ENCODE measurements at places on chromosomes 2 and 18. TPM values are rescaled to one million over a fixed set of nuclear protein-coding genes. Genes with fewer than 3 reads are reported as not detected.
A peak's percentile ranks its signal among the peaks of the same experiment; 100 is the strongest.

DNA sequence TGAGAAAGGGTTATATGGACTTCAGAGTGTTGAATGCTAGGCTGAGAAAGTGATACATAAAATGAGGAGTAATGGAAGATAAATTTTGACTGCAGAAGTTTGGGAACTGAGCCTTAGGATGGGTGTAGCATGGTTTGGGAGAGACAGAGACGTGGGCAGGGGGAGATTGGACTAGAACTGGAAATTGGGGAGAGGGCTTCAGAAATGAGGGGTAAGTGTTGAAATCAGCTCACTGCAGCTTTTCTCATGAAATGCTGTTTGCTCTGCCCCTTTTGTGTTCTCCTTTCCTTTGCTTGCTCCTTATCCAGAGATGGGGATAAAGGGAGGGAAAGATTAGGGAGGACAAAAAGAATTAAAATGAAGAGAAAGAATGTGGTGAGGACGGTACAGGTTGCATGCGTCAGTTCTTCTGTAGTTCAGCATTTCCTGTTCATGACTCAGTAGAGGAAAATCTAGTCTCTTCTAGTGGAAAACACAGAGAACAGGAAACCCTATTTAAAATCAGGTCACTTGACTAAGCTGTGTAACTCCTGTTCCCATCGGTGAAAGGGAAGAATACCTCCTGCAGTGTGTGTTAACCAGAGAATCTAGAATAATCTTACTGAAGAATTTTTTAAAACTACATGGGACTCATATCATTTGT is 105.6 kb downstream of the CRIM1 start:
- H3K27ac ChIP-seq = no peak overlapping the region
- H3K4me3 ChIP-seq = no peak overlapping the region
- no peaks in the 10 kb centered on the region for H3K27me3 ChIP-seq
- peak; percentile 24 for DNase-seq
- H3K36me3 ChIP-seq = no peaks in the 10 kb centered on the region

GRCh38 chr2:205060269-205060668 is 515.0 kb downstream of the PARD3B start:
- no peaks in the 10 kb centered on the region for H3K27me3 ChIP-seq
- no peaks in the 10 kb centered on the region for H3K36me3 ChIP-seq
- H3K27ac ChIP-seq = no peak overlapping the region
- no peak for DNase-seq

DNA sequence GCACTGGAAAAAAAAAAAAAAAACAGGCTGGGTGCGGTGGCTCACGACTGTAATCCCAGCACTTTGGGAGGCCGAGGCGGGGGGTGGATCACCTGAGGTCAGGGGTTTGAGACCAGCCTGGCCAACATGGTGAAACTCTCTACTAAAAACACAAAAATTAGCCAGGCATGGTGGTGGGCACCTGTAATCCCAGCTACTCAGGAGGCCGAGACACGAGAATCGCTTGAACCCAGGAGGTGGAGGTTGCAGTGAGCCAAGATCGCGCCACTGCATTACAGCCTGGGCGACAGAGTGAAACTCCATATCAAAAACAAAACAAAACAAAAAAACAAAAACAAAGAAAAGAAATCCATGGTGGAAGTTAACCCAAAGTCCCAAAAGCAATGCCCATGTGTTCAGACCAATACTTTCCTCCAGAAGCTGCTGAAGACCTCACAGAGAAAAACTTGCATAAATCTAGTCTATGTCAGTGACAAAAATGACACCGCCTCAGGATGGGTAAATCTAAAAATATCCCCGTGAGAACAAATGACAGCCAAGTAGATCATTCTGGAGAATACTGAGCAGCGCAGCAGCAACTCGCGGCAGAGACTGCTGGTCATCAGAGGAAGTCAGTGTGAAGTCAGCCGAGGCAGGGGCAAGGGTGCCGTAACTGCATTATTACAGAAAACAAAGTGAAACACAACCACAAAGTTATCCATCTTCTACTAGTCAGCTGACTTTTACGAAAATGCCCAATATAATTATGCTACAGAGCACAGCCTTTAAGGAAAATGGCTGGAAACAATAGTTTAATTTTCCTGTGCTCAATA is 41.0 kb downstream of the LPIN2 start:
- DNase-seq = no peak
- no peaks in the 10 kb centered on the region for H3K27me3 ChIP-seq

- H3K36me3 ChIP-seq = no peaks in the 10 kb centered on the region
- H3K27me3 ChIP-seq = no peaks in the 10 kb centered on the region
- no peak overlapping the region for H3K4me3 ChIP-seq
- H3K27ac ChIP-seq = no peak overlapping the region
Measured at GRCh38 chr2:198127627-198128026, 323.2 kb downstream of the PLCL1 start.

- DNase-seq = no peak
- H3K36me3 ChIP-seq = no peaks in the 10 kb centered on the region
- H3K27ac ChIP-seq = no peak overlapping the region
- no peaks in the 10 kb centered on the region for H3K27me3 ChIP-seq
Measured at GRCh38 chr2:97712693-97713295, 582 bp upstream of the ZAP70 start.

- DNase-seq = no peak
- no peak overlapping the region for H3K27ac ChIP-seq
- H3K27me3 ChIP-seq = 0 out of 2 replicates have a peak, but pooled peaks cover 3% of the 10 kb centered on the region
- no peaks in the 10 kb centered on the region for H3K36me3 ChIP-seq
- H3K4me1 ChIP-seq = peaks cover 6% of the 10 kb centered on the region
Measured at GRCh38 chr2:152485954-152486736, 151.2 kb downstream of the FMNL2 start.

DNA sequence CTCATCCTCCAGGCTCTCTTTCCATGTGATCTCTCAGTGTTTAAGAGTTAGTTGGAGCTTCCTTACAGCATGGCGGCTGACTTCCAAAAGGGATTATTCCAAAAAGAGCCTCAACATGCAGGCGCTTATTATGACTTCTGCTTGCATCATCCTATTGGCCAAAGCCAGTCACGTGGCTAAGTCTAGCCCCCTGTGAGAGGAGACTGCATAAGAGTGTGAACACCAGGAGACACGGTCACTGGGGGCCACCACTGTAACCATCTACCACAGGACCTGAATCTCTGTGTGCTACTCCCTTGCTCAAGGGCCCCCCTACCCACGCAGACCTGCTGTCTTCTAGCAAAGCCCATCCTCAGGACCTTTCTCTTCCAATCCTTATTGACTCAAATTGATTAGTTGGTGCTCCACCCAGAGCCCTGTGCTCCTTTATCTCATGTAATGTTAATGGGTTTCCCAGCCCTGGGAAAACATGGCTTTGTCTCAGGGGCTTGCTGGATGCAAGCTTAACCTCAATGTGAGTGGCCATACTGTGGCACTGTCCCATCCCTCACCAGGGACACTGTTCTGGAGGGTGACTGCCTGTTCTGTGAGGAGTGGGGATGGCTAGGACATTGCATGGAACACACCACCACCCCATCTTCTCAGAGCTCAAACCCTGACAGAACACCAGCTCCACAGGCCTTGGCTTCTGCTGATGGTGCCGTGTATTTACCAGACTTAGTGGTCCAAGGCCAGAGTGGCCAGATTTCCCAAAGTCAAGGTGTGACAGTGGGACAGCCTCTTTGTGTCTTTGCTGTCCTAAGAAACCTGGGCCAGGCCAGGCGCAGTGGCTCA is 4.2 kb downstream of the IL1RN start:
- 0 out of 2 replicates have a peak, but pooled peaks cover 2% of the 10 kb centered on the region for H3K27me3 ChIP-seq
- no peaks in the 10 kb centered on the region for H3K4me1 ChIP-seq
- DNase-seq = no peak
- no peaks in the 10 kb centered on the region for H3K36me3 ChIP-seq
- H3K4me3 ChIP-seq = no peak overlapping the region
- no peak overlapping the region for H3K27ac ChIP-seq

GRCh38 chr2:234252772-234253171 is 202.3 kb downstream of the SPP2 start:
- H3K27me3 ChIP-seq = no peaks in the 10 kb centered on the region
- DNase-seq = no peak
- H3K4me1 ChIP-seq = no peaks in the 10 kb centered on the region
- no peak overlapping the region for H3K4me3 ChIP-seq
- H3K36me3 ChIP-seq = no peaks in the 10 kb centered on the region

GRCh38 chr2:65576861-65577601 is 144.6 kb upstream of the SPRED2 start:
- no peaks in the 10 kb centered on the region for H3K4me1 ChIP-seq
- no peak overlapping the region for H3K27ac ChIP-seq
- DNase-seq = no peak
- H3K36me3 ChIP-seq = no peaks in the 10 kb centered on the region
- H3K4me3 ChIP-seq = no peak overlapping the region
- no peaks in the 10 kb centered on the region for H3K27me3 ChIP-seq

- H3K27me3 ChIP-seq = no peaks in the 10 kb centered on the region
- no peak overlapping the region for H3K4me3 ChIP-seq
- H3K27ac ChIP-seq = no peak overlapping the region
- no peaks in the 10 kb centered on the region for H3K36me3 ChIP-seq
- DNase-seq = no peak
Measured at GRCh38 chr2:88919087-88919738, 227.7 kb downstream of the RPIA start.

- H3K4me3 ChIP-seq = no peak overlapping the region
- DNase-seq = no peak
- H3K27ac ChIP-seq = no peak overlapping the region
- H3K27me3 ChIP-seq = no peaks in the 10 kb centered on the region
- H3K36me3 ChIP-seq = no peaks in the 10 kb centered on the region
- H3K4me1 ChIP-seq = no peaks in the 10 kb centered on the region
Measured at GRCh38 chr2:207427986-207428385, 101.8 kb upstream of the CREB1 start.

DNA sequence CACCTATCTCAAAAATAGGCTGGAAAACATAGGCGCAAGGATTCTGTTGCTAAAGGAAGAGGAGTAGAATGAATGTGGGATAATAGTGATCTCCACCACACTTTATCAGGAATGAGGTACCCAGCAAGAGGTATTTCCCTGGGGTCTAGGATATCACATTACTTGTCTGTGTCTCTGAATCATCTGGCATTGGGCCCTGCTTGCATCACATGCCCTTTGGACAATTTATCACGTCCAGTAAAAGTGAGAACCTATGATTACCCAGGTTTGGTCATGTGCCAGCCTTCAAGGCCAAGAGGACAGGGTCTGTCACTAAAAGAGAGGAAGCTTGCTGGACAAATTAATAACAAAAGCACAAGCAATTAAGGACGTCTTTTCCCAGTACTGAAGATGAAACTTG is 11.4 kb upstream of the TRAPPC8 start:
- H3K4me1 ChIP-seq = 0 out of 2 replicates have a peak, but pooled peaks cover 4% of the 10 kb centered on the region
- no peaks in the 10 kb centered on the region for H3K27me3 ChIP-seq
- H3K27ac ChIP-seq = no peak overlapping the region
- no peaks in the 10 kb centered on the region for H3K36me3 ChIP-seq

GRCh38 chr18:62420513-62421209 is 95.6 kb downstream of the TNFRSF11A start:
- no peaks in the 10 kb centered on the region for H3K27me3 ChIP-seq
- peak overlapping the region; percentile 27 for H3K4me3 ChIP-seq
- H3K36me3 ChIP-seq = no peaks in the 10 kb centered on the region

DNA sequence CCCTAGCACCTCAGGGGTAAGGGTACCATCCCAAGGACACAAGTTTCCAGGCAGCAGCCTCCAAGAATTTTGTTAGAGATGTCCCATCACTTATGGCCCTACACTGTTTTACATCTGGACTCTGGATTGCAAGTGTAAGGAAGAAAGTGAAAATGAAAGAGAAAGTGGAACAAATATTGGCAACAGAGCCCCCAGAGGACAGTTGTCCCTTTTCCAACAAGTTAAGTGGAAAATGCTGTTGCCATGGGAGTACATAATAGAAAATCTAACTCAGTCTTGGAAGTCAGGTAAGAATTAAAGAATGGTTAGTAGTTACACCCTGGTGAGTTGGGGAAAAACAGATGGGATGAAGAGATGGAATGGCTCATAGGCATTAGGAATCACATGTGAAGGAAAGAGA is 50.6 kb downstream of the TTC21B start:
- H3K4me3 ChIP-seq = no peak overlapping the region
- peaks cover 4% of the 10 kb centered on the region for H3K4me1 ChIP-seq
- H3K36me3 ChIP-seq = peaks cover 59% of the 10 kb centered on the region
- H3K27me3 ChIP-seq = no peaks in the 10 kb centered on the region
- H3K27ac ChIP-seq = no peak overlapping the region
- DNase-seq = no peak

- no peaks in the 10 kb centered on the region for H3K4me1 ChIP-seq
- no peaks in the 10 kb centered on the region for H3K27me3 ChIP-seq
- no peak for DNase-seq
- no peak overlapping the region for H3K27ac ChIP-seq
- H3K36me3 ChIP-seq = no peaks in the 10 kb centered on the region
Measured at GRCh38 chr2:75276093-75277029, 77.0 kb upstream of the TACR1 start.

GRCh38 chr2:224807153-224807964 is 91.2 kb upstream of the CCDC195 start:
- no peaks in the 10 kb centered on the region for H3K36me3 ChIP-seq
- H3K4me3 ChIP-seq = no peak overlapping the region
- H3K27me3 ChIP-seq = no peaks in the 10 kb centered on the region
- no peak overlapping the region for H3K27ac ChIP-seq
- no peaks in the 10 kb centered on the region for H3K4me1 ChIP-seq

DNA sequence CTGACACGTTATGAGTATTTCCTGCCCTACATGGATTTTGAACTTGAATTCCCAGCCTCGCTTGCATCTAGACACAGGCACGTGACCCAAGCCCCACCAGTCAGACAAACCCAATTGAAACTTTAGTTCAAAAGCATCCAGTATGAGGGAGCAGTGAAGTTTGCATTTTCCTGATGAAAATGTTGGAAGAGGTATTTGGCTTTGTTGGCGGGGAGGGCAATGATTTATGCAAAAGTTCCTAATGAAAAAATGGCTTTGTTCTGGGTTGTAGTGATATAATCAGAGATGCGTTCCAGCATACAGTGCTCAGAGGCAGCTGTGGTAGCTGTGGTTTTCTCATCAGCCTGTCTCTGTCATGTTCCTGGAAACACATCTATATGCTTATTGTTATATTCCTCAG is 36.8 kb upstream of the CPS1 start:
- peaks cover 14% of the 10 kb centered on the region for H3K4me1 ChIP-seq
- DNase-seq = no peak
- no peak overlapping the region for H3K4me3 ChIP-seq
- H3K27me3 ChIP-seq = no peaks in the 10 kb centered on the region

GRCh38 chr18:3529077-3529476 is 79.1 kb downstream of the TGIF1 start:
- H3K27me3 ChIP-seq = no peaks in the 10 kb centered on the region
- DNase-seq = no peak
- H3K4me1 ChIP-seq = peaks cover 27% of the 10 kb centered on the region

The GALR1 gene
- total RNA-seq = not detected

The SPDYA gene
- 0.76 TPM for total RNA-seq

The ATIC gene
- 84.5 TPM for total RNA-seq

The KCNG2 gene
- total RNA-seq = not detected

The ST6GAL2 gene
- total RNA-seq = 0.82 TPM

The DLGAP1 gene
- 8.8 TPM for total RNA-seq

The UGT1A3 gene
- not detected for total RNA-seq

The GPR39 gene
- not detected for total RNA-seq

The PTPN4 gene
- total RNA-seq = 56.7 TPM

The REG1B gene
- total RNA-seq = not detected

The L3MBTL4 gene
- 15.2 TPM for total RNA-seq

The RNF181 gene
- 332 TPM for total RNA-seq

The CYRIA gene
- 4.2 TPM for total RNA-seq

The CIB4 gene
- not detected for total RNA-seq

The TGOLN2 gene
- 150 TPM for total RNA-seq

The KIAA1328 gene
- 15.5 TPM for total RNA-seq
